Forelimb muscle (tissue), 1 donor: ENCODE measurements at places on chromosomes 16 and 17. TPM values are rescaled to one million over a fixed set of nuclear protein-coding genes. Genes with fewer than 3 reads are reported as not detected.

GRCh38 chr17:17494499-17494869 lies 1.7 kb downstream of the RASD1 start:
- no peak for DNase-seq

DNA sequence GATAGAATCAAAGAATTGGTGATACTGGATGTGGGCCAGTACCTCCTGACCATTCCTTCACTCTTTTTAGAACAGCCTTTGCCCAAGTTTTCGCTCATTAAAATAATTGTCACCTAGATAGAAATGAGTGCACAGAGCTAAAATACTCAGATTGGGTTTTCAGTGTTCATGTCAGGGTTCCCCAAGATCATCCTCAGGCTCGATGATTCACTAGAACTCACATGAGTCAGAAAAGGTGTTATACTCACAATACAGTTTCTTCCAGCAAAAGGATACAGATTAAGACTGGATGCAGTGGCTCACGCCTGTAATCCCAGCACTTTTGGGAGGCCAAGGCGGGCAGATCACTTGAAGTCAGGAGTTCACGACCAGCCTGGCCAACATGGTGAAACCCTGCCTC lies 19.9 kb downstream of the ERCC4 start:
- no peak for DNase-seq

Gene TRIM25
- polyA plus RNA-seq, result 11.5 TPM

DNA sequence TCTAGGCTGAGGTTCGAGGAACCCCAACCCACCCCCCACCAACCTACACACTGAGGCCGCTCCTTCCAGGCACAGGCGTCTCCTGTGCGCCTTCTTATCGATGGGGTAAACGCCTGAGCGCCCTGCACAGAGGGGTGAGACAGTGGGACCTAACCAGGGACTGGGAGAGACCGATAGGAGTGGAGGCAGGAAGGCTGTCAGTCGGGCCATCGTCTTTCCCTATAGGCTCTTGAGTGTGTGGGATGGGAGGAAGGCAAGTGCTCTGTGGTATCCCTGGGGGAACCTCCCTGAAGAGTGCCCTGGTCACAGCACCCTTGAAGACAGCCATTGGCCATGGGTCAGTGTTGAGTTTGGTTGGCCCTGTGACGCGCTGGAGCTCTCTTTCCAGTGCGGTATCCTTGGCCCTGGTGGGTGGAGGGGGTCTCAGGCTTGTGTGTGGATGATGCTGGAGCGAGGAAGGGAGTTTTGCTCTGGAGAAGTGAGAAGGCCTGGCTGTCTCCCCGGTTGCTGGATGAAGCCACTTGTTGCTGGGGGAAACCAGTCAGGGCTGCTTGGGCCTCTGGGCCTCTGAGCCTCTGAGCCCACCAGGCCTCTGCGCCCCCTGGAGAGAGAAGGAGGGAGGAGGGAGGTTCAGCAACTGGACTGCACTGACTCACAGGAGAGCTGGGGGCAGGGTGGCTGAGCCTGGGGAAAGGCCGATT lies 1.7 kb downstream of the GPRC5C start:
- DNase-seq, result no peak

- no peak for DNase-seq
Measured at GRCh38 chr17:32720671-32721070, 156.3 kb downstream of the MYO1D start.

- DNase-seq, result no peak
Measured at GRCh38 chr16:79463841-79464240, 136.7 kb downstream of the MAF start.

DNA sequence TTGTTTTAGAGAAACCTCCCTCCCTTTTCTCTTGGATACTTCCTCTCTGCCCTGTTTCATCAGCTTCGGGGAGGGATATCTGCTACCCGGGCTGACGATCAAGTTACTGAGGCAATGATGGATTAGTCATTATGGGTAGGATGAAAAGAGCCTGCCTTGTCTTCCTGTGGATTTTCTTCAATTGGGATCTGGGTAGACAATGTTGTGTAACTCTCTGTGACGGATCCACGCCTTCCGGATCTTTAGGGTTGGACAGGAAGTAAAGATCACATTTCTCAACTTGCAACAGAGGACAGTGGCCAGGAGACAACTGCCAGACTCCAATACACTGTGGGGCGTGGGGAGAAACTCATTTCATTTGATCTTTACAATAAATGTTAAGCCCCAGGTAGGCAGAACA lies 11.3 kb upstream of the CHST6 start:
- DNase-seq, result no peak

DNA sequence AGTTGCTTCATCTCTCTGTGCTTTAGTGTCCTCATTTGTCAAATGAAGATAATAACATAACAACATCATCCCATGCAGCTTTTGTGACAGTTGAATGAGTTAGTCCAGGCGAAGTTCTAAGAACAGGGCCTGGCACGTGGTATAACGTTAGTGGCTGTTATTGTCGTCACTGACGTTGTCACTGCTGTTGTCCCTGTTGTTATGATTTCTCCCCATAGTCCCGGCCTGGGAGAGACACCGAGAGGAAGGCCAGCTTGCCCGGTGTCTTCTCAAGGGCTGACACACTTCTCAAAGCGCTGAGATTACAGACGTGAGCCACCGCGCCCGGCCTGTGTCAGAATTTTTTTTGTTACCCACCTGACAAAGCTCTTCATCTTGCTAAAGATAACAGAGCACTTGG lies 29.9 kb downstream of the ABR start:
- no peak for DNase-seq

DNA sequence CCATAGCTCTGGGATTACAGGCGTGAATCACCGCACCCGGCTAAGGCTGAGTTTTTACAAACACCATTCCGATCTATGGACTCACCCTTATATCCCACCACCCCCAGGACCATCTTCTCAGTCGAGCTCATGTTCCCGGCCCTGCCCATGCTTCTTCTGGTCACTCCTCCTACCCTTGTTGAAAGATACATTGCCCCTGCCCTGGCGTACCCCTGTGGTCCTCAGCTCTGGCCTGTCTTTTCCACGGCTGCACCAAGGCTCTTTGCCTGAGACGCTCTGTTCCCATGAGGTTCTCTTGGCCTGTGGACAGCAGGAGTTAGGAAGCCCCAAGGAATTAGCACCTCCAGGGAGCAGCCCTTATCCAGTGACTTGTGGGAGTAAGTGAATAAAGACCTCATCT lies 379.4 kb upstream of the TNRC6C start:
- no peak for DNase-seq

Gene ODAD4
- 0.80 TPM for polyA plus RNA-seq

GRCh38 chr16:4936181-4936990 lies 562 bp downstream of the PPL start:
- DNase-seq, result no peak

Gene CDRT15L2
- polyA plus RNA-seq, result not detected

Gene CCL13
- polyA plus RNA-seq, result 1.6 TPM
